ENCODE measurements at places on chromosomes 3 and 15. TPM values are rescaled to one million over a fixed set of nuclear protein-coding genes. Genes with fewer than 3 reads are reported as not detected.

Gene UBAP1L
- 0.49 TPM for total RNA-seq

Gene MUC20
- 0.28 TPM for total RNA-seq

Gene OR5K2
- total RNA-seq, result not detected

Gene LINGO1
- total RNA-seq, result 0.07 TPM

Gene PRTG
- not detected for total RNA-seq

All from foreskin keratinocyte (primary cell).